Glomerular endothelial cell (primary cell): ENCODE measurements at places on chromosomes 7 and 10.

DNA sequence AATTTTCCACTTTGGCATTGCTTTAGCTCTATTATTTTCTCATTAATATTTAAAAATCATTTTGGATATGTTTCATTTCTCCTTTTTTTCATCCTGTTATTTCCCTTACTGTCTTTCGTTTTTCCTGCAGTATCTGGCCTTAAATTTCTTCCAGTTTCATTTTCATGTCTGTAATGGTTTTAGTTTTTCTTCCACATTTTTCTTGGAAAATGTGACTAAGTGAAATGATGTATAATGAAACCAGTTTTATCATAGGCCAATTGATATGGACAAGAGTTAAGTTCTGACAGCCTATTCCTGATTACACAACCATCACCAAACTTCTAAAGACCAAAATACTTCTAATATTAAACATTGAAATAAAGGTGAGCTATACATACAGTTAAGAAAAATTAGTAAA lies 158.5 kb downstream of the LHFPL3 start:
- DNase-seq: no peak

DNA sequence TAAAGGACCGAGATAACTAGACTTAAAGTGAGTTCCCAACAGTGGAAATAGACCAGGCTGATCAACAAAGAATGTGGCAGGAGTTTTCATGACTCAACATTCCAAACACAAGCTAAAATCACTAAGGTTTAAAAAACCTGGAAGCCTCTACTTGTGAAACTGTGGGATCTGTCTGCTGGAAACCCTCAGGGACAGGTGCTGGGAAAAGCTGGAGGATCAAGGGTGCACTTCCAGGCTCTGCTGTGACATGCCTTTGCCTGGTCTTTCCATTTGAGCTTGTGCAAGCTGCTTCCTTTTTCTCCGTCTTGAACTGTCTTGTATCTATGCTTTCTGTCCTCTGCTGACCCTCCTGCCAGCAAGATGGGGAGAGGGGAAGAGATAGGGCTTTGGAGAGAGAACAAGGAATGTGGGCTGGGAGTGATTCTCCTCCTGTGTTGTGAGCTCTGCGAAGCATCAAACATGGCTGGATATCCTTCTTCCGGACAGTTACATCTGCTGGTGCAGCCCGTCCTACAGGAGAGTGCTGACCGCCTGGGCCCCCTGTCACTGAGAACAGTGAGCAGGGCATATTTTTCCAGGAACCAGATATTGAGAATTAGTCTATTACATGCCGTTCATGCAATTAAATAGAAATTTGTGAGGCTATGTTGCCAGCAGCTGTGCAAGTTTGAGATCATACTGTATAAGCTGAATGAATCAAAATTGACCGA lies 25.5 kb downstream of the ARHGAP22 start:
- no peak for DNase-seq

DNA sequence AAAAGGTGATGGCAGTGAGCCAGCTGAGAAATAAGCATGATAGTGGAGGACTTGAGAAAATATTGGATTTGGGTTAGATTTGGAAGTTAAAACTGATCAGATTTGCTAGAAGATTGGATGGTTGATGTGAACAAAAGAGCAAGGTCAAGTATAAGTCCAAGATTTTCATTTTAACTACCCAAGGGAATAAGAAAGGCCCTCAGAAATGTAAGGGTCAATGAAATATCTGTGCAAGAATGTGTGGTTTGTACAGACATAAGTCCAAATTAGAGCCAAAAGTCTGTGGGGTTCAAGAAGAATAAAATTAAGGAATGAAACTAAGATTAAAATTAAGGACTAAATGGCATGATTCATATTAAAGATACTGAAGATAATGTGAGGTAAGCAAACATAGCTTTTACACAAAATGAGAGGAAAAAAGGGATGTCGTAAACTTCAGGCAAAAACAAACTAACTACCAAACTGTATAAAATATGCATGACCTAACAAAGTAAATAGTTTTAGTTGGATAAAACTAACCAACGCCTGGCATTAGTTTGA lies 78.4 kb upstream of the CACNA2D1 start:
- DNase-seq: no peak

GRCh38 chr10:75814014-75814413 lies 382.6 kb downstream of the LRMDA start:
- DNase-seq: no peak

- no peak for DNase-seq
Measured at GRCh38 chr10:13392701-13393100, 44.6 kb upstream of the SEPHS1 start.

GRCh38 chr10:695396-695795 lies 5.9 kb upstream of the DIP2C start:
- DNase-seq: no peak

GRCh38 chr7:43585562-43585961 lies 2.7 kb downstream of the STK17A start:
- no peak for DNase-seq

DNA sequence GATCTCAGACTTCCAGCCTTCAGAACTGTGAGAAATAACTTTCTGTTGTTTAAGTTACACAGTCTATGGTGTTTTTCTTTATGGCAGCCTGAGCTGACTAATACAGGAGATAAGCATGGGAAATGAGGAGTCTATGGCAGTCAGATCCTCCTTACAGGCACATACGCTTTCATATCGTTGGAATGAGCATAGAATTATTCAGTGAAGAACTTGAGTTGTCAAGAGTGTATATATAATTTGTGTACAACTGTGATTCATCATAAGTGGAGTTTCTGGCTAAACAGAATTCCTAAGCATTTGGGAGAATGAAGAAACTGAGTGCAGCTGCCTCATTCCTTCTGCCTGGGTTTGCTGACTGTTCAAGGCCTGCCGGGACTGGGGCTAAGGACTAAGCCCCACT lies 516.7 kb downstream of the ADRA2A start:
- DNase-seq: no peak
